HCT116 (cell line): ENCODE measurements at places on chromosomes 5 and 9. TPM values are rescaled to one million over a fixed set of nuclear protein-coding genes. Genes with fewer than 3 reads are reported as not detected.
A peak's percentile ranks its signal among the peaks of the same experiment; 100 is the strongest.

GRCh38 chr5:65809817-65810531 lies 88.0 kb downstream of the NLN start:
- DNase-seq = no peak
- H3K4me3 ChIP-seq = no peak overlapping the region
- no peaks in the 10 kb centered on the region for H3K27me3 ChIP-seq
- peaks cover 68% of the 10 kb centered on the region for H3K4me1 ChIP-seq
- H3K27ac ChIP-seq = peak overlapping the region; percentile 81

DNA sequence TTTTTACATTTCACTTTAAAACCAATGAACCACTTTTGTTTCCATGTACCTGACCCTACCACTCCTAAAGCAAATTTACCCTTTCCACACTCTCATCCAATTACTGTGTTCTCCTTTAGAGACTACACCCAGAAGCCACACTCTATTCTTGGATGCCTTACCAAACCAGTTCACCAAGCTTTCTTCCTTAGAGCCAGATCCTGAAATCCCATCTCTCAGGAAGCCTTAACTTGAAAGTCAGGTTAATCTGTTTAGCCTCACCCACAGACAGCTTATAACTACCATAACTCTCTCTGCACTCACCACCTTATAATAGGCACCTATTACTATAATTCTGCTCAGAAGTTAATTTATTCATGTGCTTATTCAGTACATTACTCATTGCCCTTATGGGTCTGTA lies 4.3 kb downstream of the CSNK1A1 start:
- peaks cover 49% of the 10 kb centered on the region for H3K36me3 ChIP-seq
- H3K27me3 ChIP-seq = no peaks in the 10 kb centered on the region
- DNase-seq = no peak
- H3K4me3 ChIP-seq = no peak overlapping the region
- no peak overlapping the region for H3K27ac ChIP-seq
- H3K4me1 ChIP-seq = peaks cover 37% of the 10 kb centered on the region

DNA sequence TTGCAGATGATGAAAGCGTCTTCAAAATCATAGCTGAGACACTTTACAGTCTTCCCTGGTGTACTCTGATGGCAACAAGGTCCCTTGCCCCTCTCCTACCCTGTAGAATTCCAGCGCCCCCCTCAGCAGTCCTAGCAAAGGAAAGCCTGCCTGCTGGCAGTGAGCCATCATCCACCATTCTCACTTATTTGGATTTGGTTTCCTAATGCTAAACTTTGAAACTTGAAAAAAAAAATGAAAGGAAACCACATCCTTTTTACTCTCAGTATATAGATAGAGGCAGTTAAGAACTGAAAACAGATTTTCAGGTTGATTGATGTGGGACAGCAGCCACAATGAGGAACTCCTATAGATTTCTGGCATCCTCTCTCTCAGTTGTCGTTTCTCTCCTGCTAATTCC lies at the start of gene GZMA:
Gene GZMA (plus strand): TSS at position 299 of the 400 bp plus-strand sequence. CDS start 37 bp downstream, at position 336.
- no peak for DNase-seq
- no peaks in the 10 kb centered on the region for H3K36me3 ChIP-seq
- H3K4me1 ChIP-seq = no peaks in the 10 kb centered on the region
- no peak within 1 kb of the TSS for H3K27ac ChIP-seq
- H3K4me3 ChIP-seq = no peak within 1 kb of the TSS

DNA sequence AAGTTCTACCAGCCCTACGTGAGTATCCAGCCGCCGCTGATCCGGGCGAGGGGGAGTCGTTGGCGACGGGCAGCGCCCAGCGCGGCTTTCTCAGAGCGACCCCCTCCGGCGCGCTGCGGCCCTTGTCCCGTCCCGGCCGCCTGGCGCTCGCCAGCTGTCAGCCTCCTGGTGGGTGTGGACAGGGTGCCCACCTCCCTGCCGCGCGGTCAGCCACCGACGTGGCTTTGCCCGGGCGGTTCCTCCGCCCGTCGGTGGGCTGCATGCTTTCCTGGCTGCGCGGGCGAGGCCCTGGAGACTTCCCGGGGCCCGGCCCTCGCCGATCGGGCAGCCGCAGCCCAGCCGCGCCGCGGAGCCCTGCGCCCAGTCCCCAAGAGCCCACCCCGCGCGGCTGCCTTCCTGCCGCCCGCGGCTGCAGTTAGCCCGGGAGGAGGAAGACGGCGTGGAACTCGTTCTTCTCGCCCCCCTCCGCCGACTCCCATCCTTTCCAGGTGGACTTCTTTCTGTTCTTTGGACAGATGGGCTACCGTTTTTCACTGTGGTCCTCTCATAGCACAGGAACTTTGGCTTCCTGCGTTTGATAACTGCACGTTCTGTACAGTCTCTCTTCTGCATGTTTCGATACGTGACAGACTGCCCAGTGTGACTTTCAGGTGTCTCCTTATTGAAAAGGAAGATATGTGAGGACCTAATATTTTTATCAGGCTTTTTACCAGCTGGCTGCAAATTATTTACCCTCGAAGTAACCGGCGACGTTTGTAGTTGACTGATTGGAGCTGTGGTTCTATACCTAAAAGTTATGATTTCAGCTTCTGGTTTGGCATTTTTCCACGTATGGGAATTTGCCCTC lies 577 bp downstream of the AP3S1 start:
- H3K27ac ChIP-seq = peak overlapping the region; percentile 96
- peak; percentile 51 for DNase-seq
- peak overlapping the region; percentile 87 for H3K4me3 ChIP-seq
- peaks cover 40% of the 10 kb centered on the region for H3K4me1 ChIP-seq
- peaks cover 19% of the 10 kb centered on the region for H3K36me3 ChIP-seq

DNA sequence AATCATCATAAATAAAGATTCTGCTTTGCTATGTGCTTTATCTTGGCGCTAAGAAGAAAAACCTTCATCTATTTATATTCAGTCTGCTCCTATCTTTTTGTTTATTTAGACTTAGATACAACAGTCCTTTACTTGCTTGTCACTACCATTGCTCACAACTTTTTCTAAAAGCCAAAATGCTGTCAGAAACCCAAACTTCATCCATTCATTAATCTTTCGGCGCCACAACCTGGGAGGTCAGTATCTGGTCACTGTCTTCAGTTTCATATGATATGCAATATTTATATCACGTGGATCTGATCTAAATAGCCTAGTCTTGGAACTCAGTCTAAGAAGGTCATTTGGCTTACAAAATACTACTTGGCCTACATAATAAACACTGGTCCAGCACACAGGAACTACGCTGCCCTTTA lies 159.3 kb upstream of the TARS1 start:
- no peak for DNase-seq
- no peaks in the 10 kb centered on the region for H3K27me3 ChIP-seq
- no peak overlapping the region for H3K4me3 ChIP-seq
- H3K4me1 ChIP-seq = no peaks in the 10 kb centered on the region
- H3K36me3 ChIP-seq = no peaks in the 10 kb centered on the region

- peaks cover 4% of the 10 kb centered on the region; the same call in 1 of the 2 replicates for H3K4me1 ChIP-seq
- H3K27ac ChIP-seq = no peak overlapping the region
- no peaks in the 10 kb centered on the region for H3K27me3 ChIP-seq
Observed at GRCh38 chr9:108022246-108022935, 532.8 kb upstream of the KLF4 start.

DNA sequence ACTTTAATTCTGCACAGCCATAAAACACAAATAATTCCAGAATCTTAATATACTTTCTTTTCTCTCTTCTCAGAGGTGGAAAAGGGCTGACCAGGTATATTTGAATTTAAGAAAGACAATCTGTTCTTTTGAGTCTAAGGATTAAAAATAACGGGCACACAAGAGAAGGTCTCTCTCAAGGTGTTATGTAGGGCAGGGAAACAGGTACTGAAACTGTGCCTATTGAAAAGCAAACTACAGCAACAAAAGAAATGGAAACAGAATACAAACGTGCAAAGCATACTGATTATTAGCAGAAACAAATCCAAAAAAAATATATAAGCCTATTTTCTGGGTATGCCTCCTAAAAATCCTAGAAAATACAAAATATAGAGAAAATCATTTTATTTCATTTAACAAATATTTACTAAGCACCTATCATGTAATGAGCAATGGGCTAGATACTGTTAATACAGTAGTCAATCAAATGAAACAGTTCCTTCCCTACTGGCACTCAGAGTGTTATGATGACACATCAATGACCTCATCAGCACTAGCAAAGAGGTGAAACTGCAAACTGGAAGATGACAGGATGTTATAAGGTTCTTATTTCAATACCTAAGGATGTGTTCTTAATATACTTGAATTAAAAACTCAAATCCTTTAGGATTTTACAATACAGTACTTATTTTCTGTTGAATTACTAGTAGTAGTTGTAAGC lies 87.7 kb downstream of the AUH start:
- H3K4me3 ChIP-seq = no peak overlapping the region
- peaks cover 14% of the 10 kb centered on the region for H3K4me1 ChIP-seq
- H3K27me3 ChIP-seq = no peaks in the 10 kb centered on the region
- peak; percentile 8 for DNase-seq
- no peaks in the 10 kb centered on the region for H3K36me3 ChIP-seq

GRCh38 chr5:435961-436640 lies 6.9 kb upstream of the EXOC3 start:
- no peak overlapping the region for H3K27ac ChIP-seq
- H3K4me3 ChIP-seq = no peak overlapping the region
- H3K36me3 ChIP-seq = no peaks in the 10 kb centered on the region
- H3K27me3 ChIP-seq = no peaks in the 10 kb centered on the region

The ANGPTL2 gene
- 0.20 TPM for total RNA-seq

GRCh38 chr5:106797996-106798395 lies 872.7 kb downstream of the EFNA5 start:
- H3K4me1 ChIP-seq = no peaks in the 10 kb centered on the region
- no peaks in the 10 kb centered on the region for H3K27me3 ChIP-seq
- DNase-seq = no peak
- H3K36me3 ChIP-seq = no peaks in the 10 kb centered on the region

The SLC6A19 gene
- total RNA-seq = not detected

DNA sequence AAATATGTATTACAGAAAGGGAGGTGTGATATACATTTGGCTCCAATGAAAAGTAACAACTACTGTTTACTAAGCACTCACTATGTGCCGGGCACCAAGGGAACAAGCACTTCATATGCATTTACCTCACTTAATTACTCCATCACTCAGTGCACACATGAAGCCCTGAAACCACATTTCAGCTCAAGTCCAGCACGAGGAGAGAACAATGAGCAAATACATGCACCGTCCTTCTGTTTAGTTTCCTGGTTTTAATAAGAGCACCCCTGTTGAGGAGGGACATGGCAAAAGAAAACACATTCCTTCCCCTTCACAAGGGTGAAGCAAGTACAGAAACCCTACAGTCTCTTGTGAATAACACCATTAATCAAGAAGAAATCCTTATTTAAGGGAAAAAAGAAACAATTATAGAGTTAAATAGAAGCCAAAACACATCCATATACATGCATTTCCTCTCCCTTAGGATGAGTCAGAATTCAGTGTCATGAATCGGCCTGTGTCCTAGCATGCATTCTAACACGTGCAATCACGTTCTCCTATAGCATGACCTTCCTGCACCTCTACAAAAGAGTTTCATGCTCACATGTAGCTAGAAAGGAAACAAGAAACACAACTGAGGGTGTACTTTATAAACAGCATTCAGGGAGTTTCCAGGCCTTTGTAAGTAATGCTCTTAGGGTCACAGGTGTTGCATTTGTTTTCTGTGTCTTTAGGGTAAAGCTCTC lies 411.6 kb downstream of the BNC2 start:
- H3K4me1 ChIP-seq = no peaks in the 10 kb centered on the region
- no peaks in the 10 kb centered on the region for H3K36me3 ChIP-seq
- no peak overlapping the region for H3K27ac ChIP-seq
- H3K4me3 ChIP-seq = no peak overlapping the region
- H3K27me3 ChIP-seq = peaks cover 4% of the 10 kb centered on the region; the same call in 1 of the 2 replicates

The PAPPA gene
- total RNA-seq = 0.05 TPM

GRCh38 chr5:105868038-105868780 lies 1802.5 kb downstream of the EFNA5 start:
- H3K4me3 ChIP-seq = no peak overlapping the region
- H3K4me1 ChIP-seq = no peaks in the 10 kb centered on the region
- H3K27ac ChIP-seq = no peak overlapping the region
- no peaks in the 10 kb centered on the region for H3K36me3 ChIP-seq

- no peak for DNase-seq
- no peak overlapping the region for H3K4me3 ChIP-seq
- no peak overlapping the region for H3K27ac ChIP-seq
- H3K27me3 ChIP-seq = no peaks in the 10 kb centered on the region
- 0 out of 2 replicates have a peak, but pooled peaks cover 3% of the 10 kb centered on the region for H3K4me1 ChIP-seq
Observed at GRCh38 chr9:120688758-120689157, 25.5 kb downstream of the MEGF9 start.

GRCh38 chr5:96771395-96771794 lies 36.4 kb downstream of the ERAP1 start:
- H3K36me3 ChIP-seq = peaks cover 34% of the 10 kb centered on the region
- no peaks in the 10 kb centered on the region for H3K27me3 ChIP-seq
- no peak overlapping the region for H3K4me3 ChIP-seq
- no peak overlapping the region for H3K27ac ChIP-seq
- no peaks in the 10 kb centered on the region for H3K4me1 ChIP-seq

DNA sequence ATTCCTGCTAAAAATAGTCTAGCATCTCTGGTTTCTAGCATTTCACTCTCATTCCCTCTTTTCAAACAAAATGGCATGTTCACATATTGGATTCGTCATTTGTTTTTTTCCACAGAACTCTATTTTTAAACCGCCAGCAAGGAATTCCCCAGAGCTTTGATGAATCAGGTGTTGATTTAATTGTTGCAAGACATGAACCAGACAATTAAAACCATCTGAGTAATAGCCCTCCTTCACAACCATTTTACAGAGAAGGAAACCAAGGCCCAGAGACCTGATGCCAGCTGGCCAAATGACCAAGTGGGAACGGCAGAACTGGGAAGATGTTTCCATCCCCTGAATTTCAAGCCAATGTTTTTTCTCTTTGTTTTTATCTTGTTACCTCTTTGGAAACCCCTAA lies 167.0 kb downstream of the CAAP1 start:
- 0 out of 2 replicates have a peak, but pooled peaks cover 19% of the 10 kb centered on the region for H3K27me3 ChIP-seq
- no peak for DNase-seq
- H3K4me3 ChIP-seq = no peak overlapping the region
- H3K36me3 ChIP-seq = no peaks in the 10 kb centered on the region
- H3K27ac ChIP-seq = no peak overlapping the region

- no peaks in the 10 kb centered on the region for H3K36me3 ChIP-seq
- H3K27me3 ChIP-seq = no peaks in the 10 kb centered on the region
- no peak overlapping the region for H3K27ac ChIP-seq
- no peak for DNase-seq
- H3K4me3 ChIP-seq = no peak overlapping the region
Observed at GRCh38 chr5:125404056-125404455, 657.6 kb upstream of the ZNF608 start.

- H3K27ac ChIP-seq = no peak overlapping the region
- no peaks in the 10 kb centered on the region for H3K4me1 ChIP-seq
- H3K27me3 ChIP-seq = no peaks in the 10 kb centered on the region
- no peak overlapping the region for H3K4me3 ChIP-seq
- no peak for DNase-seq
- 0 out of 2 replicates have a peak, but pooled peaks cover 3% of the 10 kb centered on the region for H3K36me3 ChIP-seq
Observed at GRCh38 chr5:138911441-138911840, 36.3 kb upstream of the LRRTM2 start.

DNA sequence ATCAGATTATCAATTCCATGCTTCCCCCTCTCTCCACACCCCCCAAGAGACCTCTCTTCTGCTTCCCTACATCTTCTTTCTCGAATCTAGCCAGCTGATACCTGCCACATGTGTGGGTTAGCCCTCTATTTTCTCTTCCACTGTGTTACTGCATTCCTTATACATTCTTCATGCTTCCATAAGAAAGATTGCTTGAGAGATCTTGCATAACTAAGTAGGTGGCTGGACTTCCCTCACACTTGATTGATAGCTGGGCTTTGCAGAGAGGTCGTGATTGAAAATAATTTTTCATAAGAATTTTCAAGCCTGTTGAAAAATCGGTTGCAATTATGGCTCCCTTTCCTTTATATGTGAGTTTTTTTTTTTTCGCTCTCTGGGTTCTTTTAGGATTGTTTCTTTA lies 33.0 kb upstream of the PANK3 start:
- no peak for DNase-seq
- no peak overlapping the region for H3K27ac ChIP-seq
